ENCODE measurements at places on chromosomes 6 and 20.

DNA sequence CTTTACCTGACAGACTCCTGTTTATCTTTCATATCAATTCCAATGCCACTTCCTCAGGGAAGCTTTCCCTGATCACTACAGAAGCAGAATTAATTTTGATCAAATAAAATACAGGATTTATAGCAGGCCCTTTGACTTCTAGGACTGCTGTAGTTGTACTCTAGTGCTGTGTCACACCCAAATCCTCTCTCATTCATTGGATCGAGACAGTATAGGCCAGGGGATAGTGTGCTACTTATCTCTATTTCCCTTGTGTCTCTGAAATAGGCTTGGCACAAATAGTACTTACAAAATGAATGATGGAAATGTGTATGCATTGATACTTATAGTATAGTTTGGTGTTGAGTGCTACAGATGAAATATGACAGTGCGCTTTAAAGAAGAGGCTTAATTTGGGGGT is 19.8 kb downstream of the RALY start:
- DNase-seq = no peak

DNA sequence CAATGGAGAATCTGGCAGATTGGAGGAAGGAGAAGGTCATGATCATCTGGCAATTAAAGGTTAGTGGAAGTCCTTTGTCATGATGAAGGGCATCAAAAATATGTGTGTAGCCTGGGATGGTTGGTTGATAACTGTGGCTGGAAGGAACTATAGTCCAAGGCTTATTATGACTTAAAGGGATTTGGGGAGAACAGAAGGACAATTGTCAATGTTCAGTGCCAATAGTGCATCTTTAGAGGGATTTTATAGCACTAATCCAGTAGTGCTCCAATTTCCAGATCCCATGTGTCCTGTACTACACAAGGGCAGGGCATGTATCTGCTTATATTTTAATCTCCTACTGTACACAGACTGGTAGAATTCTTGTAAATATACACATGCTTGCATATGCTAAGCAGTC is 5.0 kb upstream of the ZBTB24 start:
- DNase-seq = no peak

DNA sequence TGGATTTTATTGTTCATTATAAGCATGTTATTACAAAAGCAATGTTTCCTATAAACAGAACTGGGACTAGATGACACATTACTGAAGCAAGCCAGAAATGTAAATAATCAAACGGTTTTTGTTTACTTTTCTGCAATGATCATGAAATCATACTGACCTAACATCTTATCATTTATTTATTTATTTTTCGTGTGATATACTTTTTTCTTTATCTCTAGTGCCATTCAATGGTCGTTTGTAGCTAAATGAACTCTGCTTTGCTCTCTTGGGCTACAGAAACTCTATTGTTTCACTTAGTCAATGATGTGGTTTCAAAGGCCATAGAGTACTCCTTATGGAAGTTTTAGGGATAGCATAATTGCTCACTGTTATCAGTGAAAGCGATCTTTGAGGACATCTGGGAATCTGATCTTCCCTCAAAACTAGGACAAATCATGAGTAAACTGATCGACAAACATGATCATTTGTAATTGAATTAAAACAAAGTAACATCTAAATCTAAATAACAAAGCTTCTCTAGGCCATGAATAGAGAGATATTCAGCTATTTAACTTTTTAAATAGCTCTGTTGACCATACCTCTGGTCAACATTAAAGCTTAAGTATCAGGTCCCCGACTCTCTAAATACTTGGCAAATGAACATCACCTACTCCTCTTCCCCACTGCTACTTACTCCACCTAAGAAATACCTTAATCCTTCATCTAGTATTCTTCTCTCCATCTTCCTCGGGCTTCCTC is 933.4 kb downstream of the TFAP2A start:
- no peak for DNase-seq

DNA sequence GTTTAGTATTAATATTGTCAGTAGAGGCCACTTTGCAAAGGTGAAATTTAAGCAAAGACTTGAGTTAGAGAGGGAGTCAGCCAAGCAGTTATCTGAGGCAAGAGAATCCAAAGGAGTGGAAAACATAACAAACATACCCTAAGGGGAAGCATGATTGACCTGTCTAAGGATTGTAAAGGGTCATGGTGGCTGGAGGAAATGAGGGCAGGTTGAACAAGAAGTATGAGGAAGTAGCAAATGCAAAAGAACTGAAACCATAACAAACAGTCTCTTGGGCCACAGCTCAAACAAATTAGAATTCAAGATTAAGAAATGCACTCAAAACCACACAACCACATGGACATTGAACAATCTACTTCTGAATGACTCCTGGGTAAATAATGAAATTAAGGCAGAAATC is 103.2 kb downstream of the FBXO5 start:
- peak; percentile 71 for DNase-seq

DNA sequence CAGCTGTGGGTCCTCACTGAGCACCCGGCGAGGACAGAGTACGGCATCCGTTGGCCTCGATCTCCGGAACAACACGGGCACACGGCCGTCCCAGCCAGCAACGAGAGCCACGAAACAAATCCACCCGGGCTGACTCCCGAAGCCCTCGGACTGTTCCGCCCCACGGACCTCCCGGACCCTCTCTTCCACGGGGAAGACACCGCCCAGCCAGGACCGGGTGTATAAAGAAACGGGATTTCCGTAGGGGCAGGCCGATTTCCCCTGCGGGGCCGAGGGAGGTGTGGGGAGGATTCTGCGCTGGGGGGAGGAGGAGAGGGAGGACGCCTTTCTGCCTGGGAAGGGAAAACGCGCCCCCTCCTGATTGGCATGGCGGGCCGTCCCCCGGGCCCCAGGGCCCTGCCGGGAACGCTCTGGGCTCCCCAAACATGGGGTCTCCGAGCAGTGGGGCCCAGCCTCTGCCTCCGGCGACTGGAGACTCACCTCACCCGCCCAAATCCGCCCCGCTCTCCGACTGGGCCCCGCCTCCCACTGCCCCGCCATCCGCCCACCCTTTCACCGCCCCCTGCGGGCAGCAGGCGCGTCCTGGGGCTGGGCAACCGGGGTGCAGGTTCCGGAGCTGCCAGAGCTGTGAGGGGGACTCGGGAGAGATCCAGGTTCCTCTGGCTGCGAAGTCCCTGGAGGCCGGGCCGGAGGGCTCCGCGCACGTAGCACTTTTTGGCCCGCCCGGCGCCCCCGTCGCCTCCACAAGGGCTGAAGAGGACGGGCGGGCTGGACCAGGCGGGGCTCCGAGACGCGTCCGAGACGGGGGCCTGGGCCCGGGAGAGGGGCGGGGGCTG is 679 bp upstream of the PPDPF start:
- peak; percentile 37 for DNase-seq

DNA sequence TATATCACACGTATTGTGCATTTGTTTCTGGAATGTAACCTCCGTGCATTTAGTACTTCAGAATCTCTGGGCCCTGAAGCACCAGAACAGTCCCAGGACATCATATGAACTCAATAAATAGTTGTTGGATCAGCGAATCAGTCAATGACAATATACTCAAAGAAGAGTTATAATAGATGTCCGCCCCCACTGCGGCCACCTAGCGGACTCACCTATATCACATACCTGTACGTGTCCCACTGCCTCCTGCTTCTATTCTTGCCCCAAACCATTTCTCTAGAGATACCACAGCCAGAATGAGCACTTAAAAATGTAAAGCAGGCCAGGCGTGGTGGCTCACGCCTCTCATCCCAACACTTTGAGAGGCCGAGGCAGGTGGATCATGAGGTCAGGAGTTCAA is 73.9 kb downstream of the DCDC2 start:
- DNase-seq = no peak

DNA sequence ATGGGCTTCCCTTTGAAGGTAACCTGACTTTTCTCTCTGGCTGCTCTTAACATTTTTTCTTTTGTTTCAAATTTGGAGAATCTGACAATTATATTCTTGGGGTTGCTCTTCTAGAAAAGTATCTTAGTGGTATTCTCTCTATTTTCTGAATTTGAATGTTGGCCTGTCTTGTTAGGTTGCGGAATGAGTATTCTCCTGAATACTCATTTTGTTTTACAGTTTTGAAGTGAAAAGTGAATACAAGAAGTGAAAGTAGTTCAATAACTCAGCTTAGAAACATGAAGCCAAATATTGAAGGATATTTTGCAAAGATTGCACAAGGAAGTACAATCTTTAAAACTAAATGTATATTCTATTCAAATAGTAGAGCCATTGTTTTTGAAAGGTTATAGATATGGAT is 120.2 kb upstream of the MAP3K4 start:
- DNase-seq = no peak

GRCh38 chr20:20065361-20065760 is 13.0 kb downstream of the CFAP61 start:
- no peak for DNase-seq

DNA sequence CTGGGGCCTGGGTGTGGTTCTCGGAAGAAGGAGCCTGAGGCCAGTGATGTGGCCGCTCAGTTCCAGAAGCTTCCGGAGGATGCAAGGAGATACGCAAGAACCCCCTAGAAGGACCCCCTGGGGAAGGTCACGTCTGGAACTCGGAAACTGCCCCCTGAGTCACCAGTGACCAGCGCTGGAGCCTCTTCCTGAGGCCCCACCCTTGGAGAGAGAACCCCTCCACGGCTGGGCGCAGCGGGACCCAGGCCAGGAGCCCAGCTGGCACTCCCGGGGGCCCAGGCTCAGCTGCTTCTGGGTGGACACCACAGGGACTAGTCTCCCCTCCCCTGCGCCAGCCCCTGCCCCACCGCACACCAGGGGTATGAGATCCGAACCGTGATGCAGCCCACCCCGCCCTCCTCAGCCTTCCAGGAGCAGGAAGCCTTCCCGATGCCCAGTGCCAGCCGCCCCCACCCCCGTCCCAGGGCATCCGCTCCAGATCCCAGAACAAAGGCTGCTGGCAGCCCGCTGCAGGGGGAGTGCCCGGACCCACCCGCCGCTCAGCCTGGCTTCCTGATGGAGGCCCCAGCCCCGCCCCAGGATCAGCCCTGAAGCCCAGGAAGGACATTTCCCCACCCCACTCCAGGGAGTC is 7.5 kb downstream of the LAMA5 start:
- DNase-seq = peak; percentile 99

DNA sequence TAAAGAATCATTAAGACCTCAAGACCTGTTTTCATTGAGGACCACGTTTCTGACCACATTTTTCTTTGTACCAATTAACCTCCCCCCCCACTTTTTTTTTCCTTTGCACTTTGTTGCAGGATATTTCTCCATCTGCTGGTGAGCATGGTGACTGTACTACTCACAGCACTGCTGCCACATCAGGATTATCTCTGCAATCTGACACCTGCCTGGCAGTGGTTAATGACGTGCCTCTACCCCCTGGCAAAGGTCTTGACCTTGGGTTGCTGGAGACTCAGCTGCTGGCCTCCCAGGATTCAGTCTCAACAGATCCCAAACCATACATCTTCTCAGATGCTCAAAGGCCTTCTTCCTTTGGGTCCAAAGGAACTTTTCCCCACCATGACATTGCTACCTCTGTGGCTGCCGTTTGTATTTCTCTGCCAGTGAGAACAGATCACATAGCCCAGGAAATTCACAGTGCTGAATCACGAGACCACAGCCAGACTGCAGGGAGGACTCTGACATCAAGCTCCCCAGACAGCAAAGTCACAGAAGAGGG is 46.6 kb upstream of the EDN3 start:
- DNase-seq = no peak

DNA sequence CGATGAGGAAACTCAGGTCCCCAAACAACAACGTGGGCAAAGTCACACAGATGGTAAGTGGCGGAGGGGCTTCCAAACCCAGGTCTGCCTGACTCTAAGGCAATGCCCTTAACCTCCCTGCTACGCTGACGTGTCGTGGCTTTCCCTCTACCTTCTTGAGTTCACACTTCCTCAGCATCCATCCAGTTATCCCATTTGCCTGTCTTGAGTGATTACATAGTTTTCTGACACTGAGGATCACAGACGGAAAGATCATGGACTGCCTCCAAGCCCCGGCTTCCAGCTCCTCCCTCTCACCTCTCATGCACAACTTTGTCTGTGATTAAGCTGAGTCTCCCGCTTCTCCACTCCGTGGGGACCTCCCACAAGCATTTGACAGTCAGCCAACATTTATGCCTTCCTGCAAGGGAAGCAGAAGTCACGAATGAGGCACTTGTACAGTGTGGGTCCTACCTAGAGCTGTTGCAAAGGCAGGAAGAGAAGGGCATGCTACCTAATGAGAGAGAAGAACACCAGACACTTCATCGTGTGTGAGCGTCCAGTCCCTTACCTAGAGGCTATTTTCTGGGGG is 33.8 kb downstream of the TBC1D7 start:
- no peak for DNase-seq

DNA sequence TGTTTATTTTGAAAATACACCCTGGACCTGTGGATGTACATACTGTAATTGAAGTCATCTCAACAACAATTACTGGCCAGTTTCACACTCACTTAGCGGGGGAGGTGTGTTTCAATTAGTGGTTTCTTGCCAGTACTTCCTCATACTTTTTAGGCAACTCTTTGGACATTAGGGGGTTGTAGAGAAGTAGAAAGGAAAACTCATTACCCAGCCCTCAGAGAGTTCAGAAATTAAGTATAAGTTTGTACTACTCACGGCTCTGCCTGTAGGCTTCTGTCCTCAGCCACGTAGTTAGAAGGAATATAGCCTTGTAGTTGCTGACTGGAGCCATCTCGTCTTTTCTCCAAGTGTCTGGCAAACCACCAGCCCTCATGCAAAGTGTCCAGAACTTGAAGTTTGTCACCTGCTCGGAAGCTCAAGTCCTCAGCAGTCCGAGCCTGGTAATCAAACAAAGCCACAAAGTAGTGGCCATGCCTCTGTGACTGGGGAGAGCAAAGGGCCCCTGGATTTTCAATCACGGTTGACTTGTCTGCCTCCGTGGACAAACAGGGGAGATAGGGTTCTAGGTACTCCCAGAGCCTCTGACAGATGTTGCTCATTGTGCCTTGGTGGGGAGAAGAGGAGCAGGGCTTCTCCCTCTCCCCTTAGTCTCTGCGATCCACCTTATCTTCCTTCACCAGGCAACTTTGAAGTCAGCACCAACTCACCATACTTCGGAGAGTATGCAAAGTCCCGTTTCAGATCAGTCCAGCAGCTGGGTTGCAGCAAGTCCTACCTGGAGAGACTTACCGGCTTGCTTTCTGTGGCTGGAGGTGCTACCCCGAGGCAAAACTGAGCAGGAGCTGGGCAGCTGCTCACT is 749 bp downstream of the FRK start:
- DNase-seq = peak; percentile 24

DNA sequence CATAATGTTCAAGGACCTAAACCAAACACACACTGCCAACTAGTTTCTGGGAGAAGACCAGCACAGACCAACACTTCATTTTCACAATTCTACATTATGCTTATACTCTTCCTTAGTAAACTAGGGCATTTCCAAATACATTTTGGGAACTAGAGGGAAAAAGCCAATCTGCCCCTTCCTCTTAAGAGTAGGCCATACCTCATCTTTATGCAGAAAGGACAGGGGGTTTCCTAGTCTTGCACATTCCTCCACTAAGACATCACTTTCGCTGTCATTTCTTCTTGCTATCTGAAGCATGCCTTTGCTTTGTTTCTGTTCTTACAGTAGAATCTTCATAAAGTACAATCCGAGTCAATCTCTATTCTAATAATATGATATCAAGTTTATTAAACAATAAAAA is 105.7 kb downstream of the SMLR1 start:
- no peak for DNase-seq

Measured in PC-9 (cell line).